NCI-H226 (cell line): ENCODE measurements at places on chromosomes 1 and 21.
A peak's percentile ranks its signal among the peaks of the same experiment; 100 is the strongest.

DNA sequence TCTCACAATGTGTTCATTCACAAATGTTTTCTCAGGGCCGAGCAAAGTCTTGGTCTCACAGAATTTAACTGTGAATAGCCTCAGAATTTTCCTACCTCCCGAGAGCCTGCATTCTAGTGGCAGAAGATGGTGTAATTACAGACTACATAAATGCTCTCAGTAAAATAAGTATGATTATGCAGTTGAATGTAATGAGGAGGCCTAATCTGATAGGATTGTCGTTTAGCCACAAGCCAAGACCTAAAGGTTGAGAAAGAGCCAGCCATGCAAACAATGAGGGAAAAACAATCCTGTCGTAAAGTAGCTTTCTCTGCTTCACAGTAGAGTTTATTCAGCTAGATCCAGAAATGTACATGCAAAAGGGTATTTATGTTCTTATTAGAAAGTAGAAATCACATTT lies 607.8 kb upstream of the B3GALT2 start:
- DNase-seq: no peak

DNA sequence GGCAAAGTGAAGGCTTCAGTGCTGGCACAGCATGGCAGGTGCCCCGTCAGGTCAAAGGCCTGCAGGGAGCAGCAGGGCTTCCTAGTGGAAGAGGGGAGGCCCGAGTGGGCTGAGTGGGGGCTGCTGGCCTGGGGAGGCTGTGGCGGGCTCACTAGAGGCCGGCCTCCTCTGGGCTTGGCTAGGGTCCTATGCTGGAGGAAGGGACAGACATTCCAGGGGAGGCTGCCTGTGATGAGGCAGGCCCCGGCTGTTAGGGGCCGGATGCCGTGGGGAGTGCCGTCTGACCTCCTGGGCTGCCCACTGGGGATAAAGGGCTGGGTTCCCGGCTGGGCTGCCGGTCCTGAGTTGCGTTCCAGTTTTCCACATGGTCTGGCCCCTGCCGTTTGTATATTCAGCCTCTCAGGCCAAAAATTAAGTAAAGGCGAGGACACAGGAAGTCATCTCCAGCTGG lies 21.1 kb downstream of the PRXL2B start:
- no peak for DNase-seq

- DNase-seq: peak; percentile 82
Measured at GRCh38 chr1:84698151-84699110, 8.2 kb upstream of the SSX2IP start.

DNA sequence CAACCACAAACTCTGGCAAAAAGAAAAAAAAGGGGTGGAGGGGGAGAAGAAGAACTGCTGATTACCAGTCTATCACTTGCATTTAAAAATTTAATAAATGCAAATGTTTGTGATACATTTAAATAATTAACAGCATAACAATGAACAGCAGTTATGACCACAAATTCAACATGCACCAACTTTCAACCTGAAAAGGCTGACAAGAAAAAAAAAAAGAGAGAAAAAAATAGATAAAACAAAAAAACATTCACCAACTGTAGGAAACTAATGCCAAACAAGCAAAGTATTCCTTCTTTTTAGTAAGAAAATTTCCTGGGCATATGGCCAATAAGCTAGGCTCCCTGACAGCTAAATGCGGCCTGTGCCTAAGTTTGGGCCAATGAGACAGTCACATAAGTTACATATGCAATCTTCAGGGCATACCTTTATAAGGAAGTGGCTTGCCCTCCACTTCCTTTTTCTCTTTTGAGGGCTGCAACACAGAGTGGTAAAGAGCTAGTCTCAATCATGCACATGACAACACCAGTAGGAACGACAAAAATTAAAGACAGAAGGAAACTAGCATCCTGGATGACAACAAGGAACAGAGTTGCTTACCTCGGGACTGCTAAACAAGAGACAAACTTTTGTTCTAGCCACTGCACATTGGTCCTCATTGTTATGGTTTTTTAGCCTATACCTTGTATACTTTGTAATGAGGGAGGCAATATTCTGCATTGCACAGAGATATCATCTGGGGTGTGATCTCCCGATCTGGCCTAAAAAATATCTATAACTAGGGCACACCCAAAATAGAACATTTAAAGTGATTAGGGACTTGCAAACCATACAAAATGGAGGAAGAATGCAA lies 24.2 kb upstream of the PHTF1 start:
- DNase-seq: peak; percentile 27

DNA sequence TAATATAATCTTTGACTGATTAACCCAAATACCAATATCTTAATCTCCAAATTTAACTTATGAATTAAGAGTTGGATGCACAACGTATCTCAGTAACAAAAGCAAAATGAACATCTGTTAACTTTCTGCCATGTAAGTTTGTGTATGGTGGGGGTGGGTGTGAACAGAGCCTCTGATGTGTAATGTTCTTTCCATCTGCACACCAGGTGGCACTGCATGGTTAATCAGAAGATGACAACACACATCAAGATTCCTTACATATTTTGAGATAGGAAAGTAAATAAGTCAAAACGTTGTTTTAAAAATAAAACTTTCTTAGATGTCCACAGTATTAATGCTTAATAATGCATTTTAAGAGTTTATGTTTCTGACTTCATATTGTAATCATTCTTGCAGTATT lies 251.9 kb downstream of the DPYD start:
- peak; percentile 36 for DNase-seq

DNA sequence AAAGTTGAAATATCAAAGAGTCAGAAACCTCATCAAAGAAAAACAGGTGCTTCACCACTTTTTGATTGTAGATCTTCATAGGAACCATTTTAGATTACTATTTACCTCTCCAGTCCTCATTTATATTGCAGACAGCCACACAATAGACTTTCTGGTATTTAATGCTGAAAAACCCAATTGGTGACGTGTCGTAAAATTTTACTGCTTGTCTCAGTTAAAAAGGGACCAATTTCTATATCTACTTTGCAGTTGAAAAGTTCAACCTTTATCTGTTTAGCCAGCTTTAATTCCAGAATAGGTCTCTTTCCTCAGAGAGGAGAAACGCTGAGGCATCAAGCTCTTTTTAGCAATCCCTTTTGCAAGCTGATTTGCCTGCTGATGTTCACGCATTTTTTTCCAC lies 1722.4 kb downstream of the PLA2G4A start:
- DNase-seq: no peak

DNA sequence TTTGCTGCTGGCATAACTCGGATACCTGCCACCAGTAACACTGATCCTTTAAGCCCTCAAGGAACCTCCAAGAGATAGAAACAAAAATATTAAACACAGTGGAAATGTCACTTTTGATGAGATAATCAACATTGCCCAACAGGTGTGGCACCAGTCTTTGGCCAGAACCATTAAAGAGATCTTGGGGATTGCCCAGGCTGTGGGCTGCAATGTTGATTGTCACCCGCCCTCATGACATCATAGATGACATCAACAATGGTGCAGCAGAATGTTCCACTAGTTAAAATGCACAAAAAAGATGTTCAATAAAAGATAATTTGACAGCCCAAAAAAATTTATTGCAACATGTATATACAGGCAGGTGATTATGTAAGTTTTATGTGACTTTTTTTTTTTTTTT lies 20.2 kb upstream of the ZMYM1 start:
- no peak for DNase-seq

DNA sequence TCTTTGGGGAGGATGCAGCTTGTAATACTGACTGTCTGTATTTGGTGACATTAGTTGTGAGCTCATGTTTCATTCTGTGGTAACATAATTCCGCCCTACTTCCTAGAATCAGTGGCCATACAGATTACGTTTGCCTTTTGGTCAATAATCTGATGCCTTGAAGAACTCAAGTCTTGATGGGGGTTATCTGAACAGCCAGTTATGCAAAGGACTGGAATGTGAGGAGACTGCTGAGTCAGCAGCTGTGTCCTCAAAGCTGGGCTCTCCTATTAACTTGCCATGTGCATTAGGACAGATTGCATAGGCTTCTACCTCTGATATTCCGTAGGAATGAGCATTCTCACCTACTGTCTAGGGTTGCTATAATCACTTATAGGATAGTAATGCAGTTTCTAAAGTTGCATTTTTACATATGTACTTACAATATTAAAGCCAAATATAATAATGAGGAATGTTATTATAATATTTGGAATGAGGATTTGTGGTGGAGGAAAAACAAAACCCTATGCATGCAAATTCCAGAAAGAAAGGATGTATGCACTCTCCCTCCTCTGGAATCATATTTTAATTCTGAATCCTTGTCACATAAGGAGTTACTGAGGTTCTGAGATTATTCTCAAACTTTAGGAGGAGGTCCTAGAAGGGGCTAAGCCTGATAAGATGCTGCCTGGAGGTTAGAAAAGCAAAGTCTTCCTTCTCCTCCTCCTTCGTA lies 116.0 kb downstream of the NOS1AP start:
- no peak for DNase-seq

GRCh38 chr1:197955486-197956394 lies 38.6 kb downstream of the LHX9 start:
- DNase-seq: peak; percentile 60

DNA sequence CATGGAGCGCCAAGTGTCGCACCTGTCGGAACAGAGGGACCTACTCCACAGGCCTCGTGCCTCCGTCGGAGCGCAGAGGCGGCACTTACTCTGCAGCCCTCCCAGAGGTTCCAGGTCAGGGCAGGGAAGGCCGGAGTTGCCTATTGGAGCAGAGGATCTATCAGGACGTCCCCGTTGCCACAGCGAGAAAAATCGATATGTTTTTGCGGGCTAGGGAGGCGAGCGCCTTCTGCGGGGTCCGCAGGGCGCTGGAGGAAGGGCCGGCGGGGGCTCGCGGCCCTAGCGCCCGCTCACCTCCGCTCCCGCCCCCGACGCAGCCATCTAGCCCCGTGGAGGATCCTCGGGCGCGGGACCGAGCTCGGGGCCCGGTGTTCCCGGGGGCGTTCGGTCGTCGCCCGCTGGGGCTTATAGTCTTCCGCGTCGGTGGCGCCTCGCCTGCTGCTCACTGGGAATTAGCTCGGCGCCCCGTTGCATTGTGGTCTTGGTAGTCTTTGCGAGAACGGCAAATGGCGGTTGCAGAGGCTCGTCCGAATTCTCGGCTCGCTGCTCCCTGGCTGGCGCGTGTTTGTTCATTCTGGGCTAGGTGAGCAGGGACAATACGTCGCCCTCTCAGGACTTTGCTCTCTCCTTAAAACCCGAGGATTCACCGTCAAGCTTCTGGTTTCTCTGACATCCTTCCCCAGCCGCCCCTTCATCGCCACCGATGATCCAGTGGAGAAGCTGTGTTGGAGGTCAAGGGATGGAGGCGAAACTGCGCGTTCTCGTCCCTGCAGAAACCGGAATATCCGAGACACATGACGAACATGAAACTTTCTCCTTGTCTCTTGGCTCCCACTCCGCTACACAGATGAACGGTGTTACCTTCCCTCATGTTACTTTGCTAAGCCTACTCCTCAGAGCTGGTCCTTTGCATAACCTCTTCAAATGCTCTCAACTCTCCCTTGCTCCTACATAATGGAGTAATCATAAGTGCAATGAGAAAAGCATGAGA lies at the start of gene JTB:
Gene JTB (minus strand): TSS at position 425 of the 991 bp plus-strand sequence. CDS start 422 bp downstream, at position 3.
- DNase-seq: peak; percentile 66

- no peak for DNase-seq
Measured at GRCh38 chr1:73930293-73930692, 267.7 kb downstream of the LRRIQ3 start.

DNA sequence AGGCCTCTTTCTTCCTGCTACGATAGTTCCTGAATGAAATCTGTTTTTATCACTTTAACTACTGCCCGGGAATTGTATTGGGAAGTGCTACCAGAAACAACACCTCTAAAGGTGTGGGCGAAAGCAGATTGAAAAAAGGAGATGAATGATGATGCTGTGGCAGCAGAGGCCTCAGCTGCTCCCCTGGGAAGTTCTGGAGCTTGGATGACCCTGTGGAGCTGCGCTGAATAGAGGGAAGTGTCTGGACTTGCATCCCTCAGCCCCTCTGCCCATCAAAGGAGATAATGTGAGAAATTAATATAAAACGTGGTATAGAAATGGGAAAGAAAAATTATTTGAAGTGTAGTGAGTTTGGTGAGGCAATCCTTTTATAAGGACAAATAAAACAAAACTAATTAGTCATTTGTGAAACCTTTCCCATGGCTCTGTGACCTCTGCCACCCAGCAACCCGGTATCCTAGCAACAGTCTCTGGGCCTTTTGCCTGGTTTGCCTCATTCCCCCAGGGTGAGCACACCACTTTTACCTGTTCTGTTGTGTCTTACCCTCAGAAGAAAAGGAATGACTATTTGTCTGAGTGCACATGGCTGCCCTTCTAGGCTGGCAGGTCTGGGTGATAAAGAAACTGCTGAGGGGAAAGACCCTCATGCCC lies 21.3 kb downstream of the OVAAL start:
- peak; percentile 24 for DNase-seq

GRCh38 chr1:65399003-65399402 lies 21.5 kb upstream of the LEPR start:
- DNase-seq: no peak

- DNase-seq: no peak
Measured at GRCh38 chr1:236492378-236492777, 31.4 kb upstream of the LGALS8 start.

GRCh38 chr21:38929142-38929541 lies 123.4 kb downstream of the ETS2 start:
- no peak for DNase-seq

DNA sequence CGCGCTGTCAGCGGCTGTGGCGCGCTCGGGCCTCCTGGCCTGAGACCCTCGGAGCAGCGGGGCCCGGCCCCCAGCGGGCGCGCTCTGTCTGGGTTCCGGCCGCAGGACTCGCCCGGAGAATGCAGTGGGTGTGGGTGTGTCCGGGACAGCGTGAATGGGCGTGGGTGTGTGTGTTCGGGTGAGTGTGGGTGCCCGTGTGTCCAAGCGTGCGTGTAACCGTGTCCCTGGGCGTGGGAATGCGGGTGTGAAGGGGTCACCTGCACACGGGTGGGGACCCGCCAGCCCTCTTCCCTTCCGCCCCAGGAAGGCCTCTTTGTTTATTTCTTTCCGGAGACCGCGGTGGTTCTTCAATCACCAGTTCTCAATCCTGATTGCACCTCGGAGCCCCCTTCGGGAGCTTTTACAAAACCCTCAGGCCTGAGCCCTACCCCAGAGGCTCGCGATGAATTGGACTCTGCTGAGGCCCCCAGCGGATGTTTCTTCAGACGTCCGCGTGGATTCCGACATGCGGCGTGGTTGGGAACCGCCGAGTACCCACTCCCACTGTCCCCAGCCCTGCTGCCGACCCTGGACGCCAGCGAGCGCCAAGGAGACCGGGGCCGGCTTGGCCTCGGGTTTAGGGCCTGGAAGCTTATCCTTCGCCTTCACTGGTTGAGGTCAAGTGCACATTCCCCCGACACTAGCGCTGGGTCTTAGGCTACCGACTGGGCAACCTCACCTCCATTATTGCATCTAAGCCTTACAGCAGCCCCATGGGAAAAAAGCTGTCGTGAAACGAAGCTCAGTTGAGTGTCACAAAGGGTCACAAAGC lies 19.3 kb downstream of the SERTAD4 start:
- no peak for DNase-seq

GRCh38 chr21:37909936-37910335 lies 6.3 kb downstream of the KCNJ6 start:
- no peak for DNase-seq
